A549 (cell line): ENCODE measurements at places on chromosomes 2 and 18. TPM values are rescaled to one million over a fixed set of nuclear protein-coding genes. Genes with fewer than 3 reads are reported as not detected.

The ASIC4 gene
- 0.07 to 0.08 TPM in 2 of 3 replicates, not detected in the other for polyA plus RNA-seq

GRCh38 chr18:8117006-8117371 lies 492.2 kb upstream of the RAB12 start:
- no peak for DNase-seq

DNA sequence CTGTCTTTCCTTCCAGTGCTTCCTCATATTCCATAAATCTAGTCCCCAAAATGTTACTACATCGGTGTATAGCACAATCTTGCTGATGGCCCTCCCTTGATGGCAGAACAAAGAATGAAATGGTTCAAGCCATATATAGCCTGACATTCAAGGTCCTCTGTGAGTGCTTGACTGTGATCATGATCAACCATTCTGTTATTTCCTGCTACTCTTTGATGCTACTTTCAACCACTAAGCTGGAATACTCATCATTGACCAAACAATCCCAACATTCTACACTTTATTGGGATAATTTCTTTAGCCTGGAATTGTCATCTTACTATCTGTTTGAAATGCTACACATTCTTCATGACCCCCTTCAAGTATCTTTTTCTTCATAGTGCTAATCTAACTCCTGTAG lies 633.9 kb downstream of the PLCL1 start:
- no peak for DNase-seq

GRCh38 chr2:231191896-231192872 lies 6.2 kb upstream of the ARMC9 start:
- peak; percentile 60 for DNase-seq

The CYS1 gene
- 0.64 to 1.2 TPM (median 1.1 TPM) in 3 replicates for polyA plus RNA-seq

The COL4A4 gene
- polyA plus RNA-seq = 1.4 to 2.2 TPM (median 1.7 TPM) in 3 replicates

- DNase-seq = no peak
These were observed 63.1 kb downstream of the MARCO start for GRCh38 chr2:119005051-119005450.

The RAB6C gene
- 0.05 to 0.07 TPM (median 0.06 TPM) in 3 replicates for polyA plus RNA-seq

The TEKT4 gene
- not detected in 3 replicates for polyA plus RNA-seq

GRCh38 chr2:34567128-34567527 lies 968.0 kb upstream of the FAM98A start:
- DNase-seq = no peak

DNA sequence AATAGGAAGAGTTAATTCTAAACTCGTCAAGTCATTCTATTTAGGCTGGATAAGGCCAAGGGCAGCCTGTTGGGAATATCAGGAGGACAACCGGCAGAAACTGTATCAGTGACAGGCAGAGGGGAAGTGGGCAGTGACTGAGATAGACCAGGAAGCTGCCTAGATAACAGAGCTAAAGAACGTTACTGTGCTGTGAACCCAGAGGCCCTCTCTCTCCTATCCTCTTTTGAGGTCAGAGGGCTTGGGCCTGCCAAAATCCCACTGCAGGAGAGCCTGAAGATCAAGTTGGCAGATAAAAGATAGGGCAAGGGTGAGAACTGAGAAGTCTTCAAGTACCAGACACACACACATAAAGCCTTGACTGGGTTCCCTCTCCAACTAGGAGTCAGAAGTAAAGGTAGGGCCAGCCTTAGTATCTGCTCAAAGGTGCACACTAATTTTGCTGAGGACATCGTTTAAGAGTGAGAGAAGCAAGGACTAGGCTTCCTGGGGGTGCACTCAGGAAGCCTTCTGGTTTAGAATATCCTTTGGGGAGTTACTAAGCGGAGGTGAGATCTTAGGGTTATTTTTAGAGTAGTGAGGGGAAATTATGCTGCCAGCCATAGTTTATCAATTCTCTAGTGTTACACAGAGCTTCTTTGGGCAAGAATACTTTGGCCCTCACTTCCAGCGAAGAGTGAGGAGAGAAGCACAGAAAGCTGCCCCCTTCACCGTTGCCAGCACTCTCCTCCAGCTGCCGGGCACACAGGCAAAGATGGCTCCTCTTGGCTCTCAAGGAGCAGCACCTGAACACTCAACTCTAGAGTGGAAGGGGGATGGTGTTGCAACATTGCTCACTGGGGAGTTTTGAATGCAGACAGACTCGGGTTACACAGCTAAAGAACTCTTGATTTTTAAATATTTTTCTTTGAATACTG lies 9.8 kb downstream of the CAVIN2 start:
- DNase-seq = no peak

The NCKAP1 gene
- polyA plus RNA-seq = 89.4 to 106 TPM (median 98.8 TPM) in 3 replicates

The COBLL1 gene
- 2.4 to 2.6 TPM (median 2.6 TPM) in 3 replicates for polyA plus RNA-seq

The CYP27A1 gene
- 0.10 to 0.14 TPM (median 0.11 TPM) in 3 replicates for polyA plus RNA-seq

DNA sequence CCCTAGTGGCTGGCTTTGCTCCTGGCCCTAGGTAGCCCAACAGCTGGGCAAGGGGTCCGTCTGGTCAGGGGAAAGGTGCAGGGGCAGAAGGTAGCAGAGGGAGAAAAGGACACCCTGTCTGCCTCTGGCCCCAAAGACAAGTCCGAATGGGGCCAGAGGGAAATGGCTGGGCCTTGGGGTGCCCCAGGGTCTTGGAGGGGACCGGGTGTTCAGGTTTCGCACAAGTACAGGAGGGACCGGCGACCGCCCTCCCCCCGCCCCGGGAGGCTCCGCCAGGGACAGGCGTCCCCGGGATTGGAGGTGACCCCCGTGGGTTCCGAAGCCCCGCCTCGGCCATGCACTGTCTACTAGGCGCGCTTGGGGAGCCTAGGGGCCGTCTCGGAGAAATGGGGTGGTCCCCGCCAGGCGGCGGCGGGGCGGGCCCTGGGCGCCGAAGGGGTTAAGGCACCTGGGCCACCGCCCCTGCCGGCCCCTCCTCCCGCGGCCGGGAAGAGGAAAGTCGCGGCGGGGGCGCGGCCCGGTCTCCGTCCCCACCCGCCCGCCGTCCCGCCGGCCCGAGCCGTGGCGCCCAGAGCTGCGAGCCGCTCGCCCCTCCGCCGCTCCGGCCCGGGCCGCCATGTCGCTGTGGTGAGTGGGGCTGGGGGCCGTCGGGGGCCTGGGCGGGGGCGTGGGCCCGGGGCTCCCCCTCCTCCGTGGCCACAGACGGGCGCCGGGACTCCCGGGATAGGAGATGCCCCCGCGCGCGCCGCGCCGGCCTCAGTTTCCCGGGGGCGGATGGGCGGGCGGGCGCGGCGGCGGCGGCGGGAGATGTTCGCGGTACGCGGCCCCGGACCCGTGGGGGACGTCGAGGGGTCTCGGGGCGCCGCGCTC lies at the start of gene B3GNT7:
Gene B3GNT7, plus strand, starts transcription at position 523 of the 870 bp plus-strand sequence. Its CDS starts 94 bp downstream, at position 617.
- no peak for DNase-seq

- no peak for DNase-seq
These were observed 81.1 kb upstream of the NYAP2 start for GRCh38 chr2:225318440-225318839.

DNA sequence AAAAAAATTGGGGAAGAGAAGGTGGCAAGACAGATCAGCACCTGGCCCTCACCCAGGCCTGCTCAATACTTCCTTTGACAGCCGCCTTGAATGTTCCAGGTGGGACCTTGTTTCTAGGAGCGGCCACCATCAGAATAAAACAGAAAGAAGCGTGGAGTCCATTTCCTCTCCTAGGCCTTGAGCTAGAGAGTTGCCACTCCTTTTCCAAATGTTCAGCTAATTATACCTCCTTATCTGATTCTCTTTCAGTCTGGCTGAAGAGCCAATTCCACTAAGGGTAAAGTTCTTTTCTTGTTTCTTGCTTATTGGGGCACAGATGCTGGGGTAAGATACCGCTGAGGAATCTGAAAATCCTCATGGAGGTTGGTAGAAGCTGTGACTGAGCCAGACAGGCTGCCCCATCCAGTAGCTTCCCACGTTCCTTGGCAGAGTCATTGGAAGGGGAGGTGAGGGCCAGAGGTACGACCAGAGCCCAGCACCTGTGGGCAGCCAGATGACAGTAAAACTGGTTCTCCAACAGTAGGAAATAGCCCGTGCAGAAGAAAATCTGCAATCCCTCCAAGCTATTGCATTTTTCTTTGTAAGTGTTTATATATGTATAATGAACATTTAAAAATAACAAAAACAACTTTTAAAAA lies 51.5 kb downstream of the PLB1 start:
- DNase-seq = no peak

The PCARE gene
- polyA plus RNA-seq = not detected in 3 replicates

DNA sequence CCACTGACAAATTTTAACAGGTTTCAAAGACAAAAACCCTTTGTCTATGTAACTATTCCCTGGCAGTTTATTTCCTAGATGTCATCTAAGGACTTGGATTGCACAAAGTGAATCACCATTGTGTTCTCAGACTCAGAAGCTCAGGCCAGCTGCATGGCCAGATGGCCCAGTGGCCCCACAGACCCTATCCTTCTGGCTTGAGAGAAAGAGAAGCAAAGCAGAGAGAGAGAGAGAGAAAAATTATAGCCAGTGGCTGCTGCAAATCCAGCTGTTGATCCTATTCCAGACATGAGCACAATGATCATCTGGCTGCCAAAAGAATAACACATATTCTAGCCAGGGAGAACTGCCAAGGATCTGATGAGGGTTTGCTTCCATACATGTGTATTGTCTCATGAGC lies 25.8 kb downstream of the CTLA4 start:
- DNase-seq = no peak

DNA sequence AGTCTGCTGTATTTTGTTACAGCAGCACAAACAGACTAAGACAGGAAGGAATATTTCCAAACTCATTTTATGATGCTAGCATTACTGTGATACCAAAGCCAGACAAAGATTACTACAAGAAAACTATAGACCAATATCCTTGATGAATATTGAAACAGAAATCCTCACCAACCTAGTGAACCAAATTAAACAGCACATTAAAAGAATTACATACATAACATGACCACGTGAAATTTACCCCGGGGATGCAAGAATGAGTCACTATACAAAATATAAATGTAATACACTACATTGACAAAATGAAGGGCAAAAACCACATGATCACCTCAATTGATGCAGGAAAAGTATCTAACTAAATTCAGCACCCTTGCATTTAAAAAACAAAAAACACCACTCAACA lies 112.6 kb downstream of the CHN1 start:
- DNase-seq = no peak

The KCNF1 gene
- polyA plus RNA-seq = 3.7 to 4.2 TPM (median 4.0 TPM) in 3 replicates

GRCh38 chr2:230964136-230964730 lies 31.7 kb upstream of the SPATA3 start:
- DNase-seq = no peak

The PPP4R1 gene
- polyA plus RNA-seq = 40.1 to 46.1 TPM (median 41.5 TPM) in 3 replicates

The GNAL gene
- polyA plus RNA-seq = 5.1 to 5.8 TPM (median 5.5 TPM) in 3 replicates

The BCL2L11 gene
- polyA plus RNA-seq = 9.6 to 17.4 TPM (median 14.5 TPM) in 3 replicates

The PPIG gene
- polyA plus RNA-seq = 57.9 to 61.2 TPM (median 60.5 TPM) in 3 replicates
